Tibial nerve (tissue), 4 donors: ENCODE measurements at places on chromosomes 16 and 17. TPM values are rescaled to one million over a fixed set of nuclear protein-coding genes. Genes with fewer than 3 reads are reported as not detected.

The CASKIN1 gene
- total RNA-seq = 0.63 TPM

The CFAP52 gene
- 0.22 TPM for total RNA-seq

The C16orf89 gene
- total RNA-seq = 6.3 TPM

The DOC2B gene
- 29.4 TPM for total RNA-seq

GRCh38 chr16:70708366-70709246, 22.8 kb upstream of the MTSS2 start:
- DNase-seq = no peak

GRCh38 chr16:13436641-13437412, 483.1 kb upstream of the ERCC4 start:
- DNase-seq = no peak
